H1 (cell line): ENCODE measurements at places on chromosomes 13 and 19.

GRCh38 chr19:18685597-18686190, 2.2 kb downstream of the CRTC1 start:
- no peak for DNase-seq

DNA sequence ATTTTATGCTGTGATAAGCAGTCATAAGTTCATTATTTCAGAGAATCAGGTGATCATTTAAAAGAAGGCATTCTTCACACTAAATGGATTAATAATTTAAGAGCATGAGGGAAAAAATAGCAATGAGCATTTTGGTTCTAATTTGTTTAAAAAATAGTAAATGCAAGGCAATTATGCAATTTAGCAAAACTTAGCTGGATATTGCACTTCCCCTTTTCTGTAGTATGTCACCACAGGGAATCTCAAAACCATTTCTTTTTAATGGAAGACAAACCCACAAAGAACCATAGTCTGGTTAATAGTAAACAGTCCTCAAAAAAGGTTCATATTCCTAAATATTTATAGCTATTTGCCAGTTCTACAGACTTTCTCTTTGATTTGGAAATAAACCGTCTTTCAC, 30.2 kb downstream of the COG6 start:
- DNase-seq = no peak

DNA sequence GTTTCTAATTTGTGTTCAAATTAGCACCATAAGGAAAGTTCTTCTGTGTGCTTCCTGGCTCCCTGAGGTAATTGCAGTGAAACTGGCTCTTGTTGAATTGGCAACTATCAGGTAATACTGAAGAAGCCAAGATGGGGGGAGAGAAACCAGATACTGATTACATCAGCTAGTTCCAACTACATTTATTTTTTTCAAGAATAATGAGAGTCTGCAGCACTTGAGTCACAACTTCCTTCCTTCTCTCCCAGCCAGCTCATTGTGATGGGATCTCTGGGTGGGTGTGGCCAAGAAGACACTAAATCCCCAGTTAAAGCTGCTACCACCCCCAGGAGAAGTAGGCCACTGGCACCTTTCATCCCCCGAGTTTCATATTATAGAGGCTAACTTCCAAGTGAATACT, 100.7 kb upstream of the RXFP2 start:
- DNase-seq = no peak

GRCh38 chr13:73339086-73339485, 280.3 kb downstream of the KLF5 start:
- DNase-seq = no peak

DNA sequence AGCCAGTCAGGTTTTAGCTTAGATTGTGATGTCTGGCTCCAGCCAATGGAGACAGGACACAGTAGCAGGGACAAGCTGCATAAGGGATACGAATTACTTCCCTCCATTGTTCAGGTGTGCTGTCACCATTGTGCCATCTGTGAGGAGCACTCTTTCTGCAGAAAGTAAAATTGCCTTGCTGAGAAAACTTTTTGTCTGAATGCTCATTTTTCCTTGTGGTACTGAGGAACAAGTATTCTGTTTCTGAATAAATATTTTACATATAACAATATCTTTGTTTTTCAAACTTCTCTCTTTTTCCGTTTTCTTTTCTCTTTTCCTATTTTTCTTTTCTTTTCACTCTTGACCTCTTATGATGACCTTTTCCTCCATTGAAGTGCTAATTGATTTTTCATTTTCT, 10.2 kb downstream of the SLC10A2 start:
- no peak for DNase-seq

GRCh38 chr19:23409392-23410048, 14.2 kb upstream of the ZNF91 start:
- no peak for DNase-seq

GRCh38 chr13:80249516-80250212, 91.3 kb downstream of the SPRY2 start:
- DNase-seq = no peak

GRCh38 chr13:110271313-110271712, 35.6 kb downstream of the COL4A1 start:
- peak; percentile 19 for DNase-seq

DNA sequence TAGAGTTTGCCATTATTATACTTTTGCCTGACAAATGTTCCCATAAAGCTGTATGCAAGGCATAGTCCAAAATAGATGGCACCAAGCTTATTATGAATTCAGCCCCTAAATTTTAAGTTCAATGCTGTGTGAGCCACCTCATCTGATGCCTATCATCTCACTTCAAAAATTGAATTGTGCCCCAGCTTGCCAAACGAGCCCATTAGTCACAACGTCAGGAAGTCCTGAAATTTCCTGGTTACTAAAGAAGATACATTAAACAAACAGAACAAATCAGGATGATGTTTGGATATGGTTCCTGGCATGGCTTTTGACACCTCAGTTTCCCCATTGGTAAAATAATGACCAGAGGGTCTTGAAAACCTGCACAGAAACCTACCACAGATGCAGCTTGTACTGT, 147.5 kb upstream of the SOX21 start:
- DNase-seq = no peak

GRCh38 chr13:32019612-32020233, 11.9 kb upstream of the FRY start:
- no peak for DNase-seq

DNA sequence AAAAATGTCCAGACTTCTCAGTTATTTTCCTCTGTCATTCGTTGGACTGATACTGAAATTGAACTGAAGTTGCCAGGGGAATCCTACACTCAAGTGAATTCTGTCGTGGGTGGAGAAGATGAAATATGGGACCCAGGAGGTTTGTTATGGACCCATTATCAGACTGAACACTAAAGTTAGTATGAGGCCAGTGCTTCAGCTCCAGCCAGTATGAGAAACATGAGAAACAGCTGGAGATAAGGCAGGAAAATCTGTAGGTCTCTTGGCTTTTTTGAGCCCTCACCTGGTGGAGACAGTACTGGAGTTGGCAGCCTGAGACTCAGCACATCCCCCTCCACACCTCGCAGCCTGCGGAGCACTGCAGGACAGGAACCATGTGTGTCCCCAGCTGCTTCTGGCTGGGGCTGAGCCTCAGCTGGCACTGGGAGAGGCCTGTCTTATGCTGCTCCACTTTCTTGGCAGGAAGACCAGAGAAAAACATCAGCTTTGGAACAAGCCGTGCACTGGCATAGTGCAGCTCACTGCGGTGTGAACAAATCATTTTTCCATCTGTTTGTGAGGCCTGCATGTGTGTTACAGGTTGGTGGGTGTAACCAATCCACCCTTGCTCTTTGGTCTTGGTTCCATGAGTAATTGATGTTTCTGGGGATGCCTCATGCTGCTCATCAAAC, 641.0 kb downstream of the FGF9 start:
- no peak for DNase-seq

DNA sequence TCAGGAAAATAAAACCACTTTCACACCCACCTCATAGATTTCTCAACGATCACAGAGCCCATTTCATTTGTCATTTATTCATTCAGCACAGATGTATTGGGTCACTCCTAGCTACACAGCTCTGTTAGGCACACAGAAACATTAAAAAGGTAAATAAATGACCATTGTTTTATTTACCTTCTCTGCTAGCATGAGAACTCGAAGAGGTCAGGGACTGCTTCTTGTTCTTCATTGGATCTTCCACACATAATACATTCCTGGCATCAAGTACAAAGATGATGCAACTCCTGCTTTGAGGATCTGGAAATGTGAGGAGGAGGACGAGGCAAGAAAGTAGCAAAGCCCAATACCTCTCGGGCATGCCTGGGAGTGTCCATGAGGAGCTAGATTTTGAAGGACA, 168.1 kb downstream of the RBM26 start:
- DNase-seq = no peak

GRCh38 chr13:93963266-93964145, 516.0 kb downstream of the DCT start:
- no peak for DNase-seq

- DNase-seq = no peak
Measured at GRCh38 chr13:97892717-97893116, 60.8 kb upstream of the IPO5 start.
